Stimulated activated CD4-positive, alpha-beta T cell treated with anti-CD3 and anti-CD28 coated beads, TNF-alpha, amount 100 ng/mL, for 1 hour (primary cell): ENCODE measurements at places on chromosomes 11 and 22.

- no peak for DNase-seq
These were observed 113.4 kb downstream of the MTNR1B start for GRCh38 chr11:93082900-93083299.

- DNase-seq = no peak
These were observed 22.2 kb downstream of the NNMT start for GRCh38 chr11:114318361-114318760.

DNA sequence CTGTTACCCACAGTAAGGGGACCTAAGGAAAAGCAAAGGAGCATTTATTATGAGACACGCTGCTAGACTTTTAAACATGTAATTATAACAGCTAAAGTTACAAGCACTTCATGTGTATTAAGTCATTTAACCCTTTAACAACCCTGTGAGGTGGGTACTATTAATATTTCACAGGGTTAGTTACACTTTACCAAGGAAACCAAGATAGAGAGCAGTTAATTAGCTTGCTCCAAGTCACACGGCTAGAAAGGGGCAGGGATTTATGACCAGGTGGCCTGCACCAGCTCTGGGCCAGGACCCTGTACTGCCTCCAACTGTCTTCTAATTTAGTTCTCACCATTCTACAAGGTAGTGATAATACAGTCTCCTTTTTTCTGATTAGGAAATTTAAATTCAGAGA is 74.9 kb downstream of the RPL27A start:
- DNase-seq = no peak

GRCh38 chr11:64060861-64061444 is 25.2 kb downstream of the FLRT1 start:
- peak; percentile 29 for DNase-seq

DNA sequence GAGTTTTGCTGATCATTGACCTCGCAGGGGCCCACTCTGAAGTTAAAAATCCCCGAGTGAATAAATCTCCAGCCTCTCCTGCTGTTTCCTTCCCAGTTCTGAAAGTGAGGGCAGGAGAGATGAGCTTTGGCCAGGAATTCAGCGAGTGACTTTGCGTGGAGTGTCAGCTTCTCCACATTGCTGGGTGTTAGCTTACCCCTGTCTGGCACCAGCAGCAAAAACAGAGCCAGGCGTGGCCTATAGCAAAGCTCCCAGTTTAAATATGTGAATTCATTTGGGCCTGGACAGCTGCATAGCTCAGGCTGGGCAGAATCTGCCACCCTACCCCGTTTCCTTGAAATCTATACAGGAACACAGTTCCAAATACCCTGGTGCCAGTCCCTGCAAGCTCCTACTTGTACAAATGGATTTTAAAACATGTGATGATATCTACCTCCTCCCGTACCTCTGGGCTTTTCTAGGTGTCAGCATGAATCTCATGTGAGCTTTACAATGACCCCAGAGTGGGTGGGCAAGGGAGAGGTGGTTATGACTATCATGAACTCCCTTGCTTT is 25.6 kb downstream of the TIMP3 start:
- no peak for DNase-seq

DNA sequence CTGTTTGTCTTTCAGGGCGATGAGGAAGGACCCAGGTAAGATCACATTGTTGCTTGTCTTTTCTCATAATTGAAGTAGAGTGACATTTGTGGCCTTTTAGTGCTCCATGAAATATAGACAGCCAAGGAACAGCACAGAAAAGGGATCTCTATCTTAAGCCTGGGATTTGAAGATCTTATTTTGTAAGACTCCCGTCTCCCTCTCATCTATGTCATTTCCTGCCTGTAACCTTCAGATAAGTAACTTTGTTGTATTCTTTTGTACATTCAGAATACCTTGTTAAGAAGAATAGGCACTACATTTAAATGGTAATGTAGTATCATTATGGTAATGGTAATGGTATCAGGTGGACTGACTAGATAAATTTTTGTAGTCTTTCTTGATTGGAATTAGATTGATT is 72.8 kb downstream of the TRIM44 start:
- no peak for DNase-seq

- no peak for DNase-seq
These were observed 1072.1 kb downstream of the JRKL start for GRCh38 chr11:97461934-97462333.

DNA sequence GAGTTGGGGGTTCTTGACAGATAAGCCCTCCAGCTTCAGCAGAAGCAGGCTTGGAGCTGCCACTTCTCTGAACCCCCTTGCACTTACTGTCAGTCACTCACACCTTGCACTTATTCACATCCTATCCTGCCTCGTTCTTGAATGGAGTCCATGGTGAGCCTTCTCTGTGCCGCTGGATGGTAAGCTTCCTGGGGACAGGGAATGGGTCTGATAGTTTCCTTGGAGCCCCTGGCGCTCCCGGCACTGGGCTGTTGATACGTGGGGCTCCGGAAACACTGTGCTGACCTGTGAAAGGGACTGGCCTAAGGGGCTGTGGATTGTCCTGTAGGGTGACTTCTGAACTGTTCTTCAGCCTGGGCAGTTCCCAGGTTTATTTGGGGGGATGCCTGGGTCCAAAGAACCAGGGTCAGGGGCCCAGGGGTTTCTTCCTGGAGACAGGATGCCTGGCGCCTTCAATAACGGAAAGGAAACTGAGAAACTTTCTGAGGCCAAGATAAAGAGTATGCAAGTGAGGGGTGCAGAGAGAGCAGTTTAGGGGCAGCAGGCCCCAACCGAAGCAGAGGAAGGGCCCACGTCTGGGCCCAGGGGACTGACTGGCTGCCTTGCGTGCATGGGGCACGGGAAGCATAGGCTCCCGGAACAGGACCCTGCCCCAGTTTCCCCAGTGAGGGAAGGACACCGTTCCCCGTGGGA is 709 bp upstream of the ST3GAL4 start:
- no peak for DNase-seq

DNA sequence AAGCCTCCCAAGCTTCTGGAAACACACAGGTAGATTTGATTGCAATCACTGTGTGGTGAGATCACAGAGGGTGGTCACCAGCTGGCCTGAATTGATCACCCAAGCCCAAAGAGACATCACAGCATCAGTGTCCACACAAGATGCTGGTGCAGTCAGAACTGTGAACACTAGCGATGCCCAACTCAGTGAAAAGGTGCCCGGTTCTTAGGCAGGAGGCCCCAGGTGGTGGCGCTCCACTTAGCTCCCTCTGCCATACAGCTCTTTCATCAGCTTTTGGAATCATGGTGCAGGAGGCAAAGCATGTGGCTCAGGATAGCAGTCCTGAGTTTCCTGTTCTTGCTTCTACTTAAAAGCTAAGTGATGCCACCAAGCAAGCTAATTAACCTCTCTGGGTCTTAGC is 11.1 kb downstream of the DGCR2 start:
- DNase-seq = no peak

DNA sequence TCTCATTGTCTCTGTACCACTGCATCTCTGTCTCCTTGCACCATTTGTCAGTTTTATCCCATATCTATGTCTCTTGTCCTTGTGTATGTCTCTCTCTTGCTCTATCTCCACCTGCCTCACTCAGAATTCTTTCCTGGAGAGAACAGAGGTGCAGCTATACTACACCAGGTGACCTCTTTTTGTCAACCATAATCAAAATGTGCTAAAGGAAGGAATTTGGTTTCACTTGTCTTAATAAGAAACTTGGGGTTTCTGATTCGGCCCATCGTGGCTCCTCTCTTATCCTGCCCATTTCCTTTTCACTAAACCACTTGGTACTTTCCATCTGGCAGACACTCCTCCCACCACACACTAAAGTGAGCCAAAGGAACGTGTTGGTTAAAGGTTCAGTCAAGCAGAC is 2.0 kb upstream of the C11orf42 start:
- DNase-seq = no peak

DNA sequence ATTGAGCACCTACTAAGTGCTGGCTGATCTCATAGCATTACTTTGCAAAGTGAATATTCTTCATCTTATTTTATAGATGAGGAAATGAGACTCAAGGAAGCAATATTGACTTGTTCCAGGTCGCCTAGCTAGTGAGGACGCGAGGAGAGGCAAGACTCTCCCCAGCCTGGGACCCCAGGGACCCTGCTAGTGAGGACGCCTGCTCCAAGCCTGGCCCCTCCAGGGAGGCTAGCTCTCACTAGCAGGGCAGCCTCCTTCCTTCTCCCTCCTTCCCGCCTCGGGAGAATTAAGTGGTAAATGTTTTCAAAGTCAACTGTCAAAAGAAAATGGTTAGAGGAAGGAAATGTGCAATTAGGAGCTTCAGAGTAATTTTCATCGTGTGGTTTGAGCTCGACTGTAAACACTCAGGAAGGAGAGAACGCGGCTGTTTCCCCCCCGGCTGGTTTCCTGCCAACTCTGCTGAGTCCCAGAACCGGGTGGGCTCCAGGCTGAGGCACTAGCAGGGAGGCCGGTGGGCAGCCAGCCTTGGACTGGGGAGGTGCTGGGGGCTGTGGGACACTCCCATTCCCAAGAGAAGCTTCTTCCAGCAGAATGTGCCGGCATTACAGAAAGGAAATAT is 17.9 kb downstream of the MYEOV start:
- no peak for DNase-seq

- DNase-seq = no peak
These were observed 3.6 kb downstream of the MTMR3 start for GRCh38 chr22:29886596-29886995.

DNA sequence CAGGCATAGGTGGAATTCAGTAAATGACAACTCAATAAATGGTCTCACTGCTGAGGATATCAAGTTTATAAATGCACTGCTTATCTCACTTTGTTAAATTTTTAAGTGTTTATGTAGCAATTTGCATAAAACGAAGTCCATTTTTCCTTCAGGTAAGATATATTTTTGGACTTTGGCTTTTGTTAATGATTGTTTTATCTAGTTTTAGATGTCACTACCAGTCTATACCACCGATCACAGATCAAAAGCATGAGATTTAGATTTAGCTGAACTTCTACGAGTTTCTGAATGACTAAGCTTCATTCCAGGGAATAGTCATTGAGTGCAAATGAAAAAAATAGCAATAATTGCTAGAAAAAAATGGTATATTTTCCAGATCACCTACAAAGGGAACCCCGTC is 12.8 kb upstream of the SLC5A12 start:
- DNase-seq = no peak

GRCh38 chr11:84501750-84502149 is 1125.4 kb downstream of the DLG2 start:
- DNase-seq = no peak

- DNase-seq = no peak
These were observed 78.3 kb downstream of the ZNF280B start for GRCh38 chr22:22430111-22430820.

- no peak for DNase-seq
These were observed 1.9 kb downstream of the CRYBB1 start for GRCh38 chr22:26615830-26616435.
